ENCODE measurements at places on chromosomes 6 and 20.

DNA sequence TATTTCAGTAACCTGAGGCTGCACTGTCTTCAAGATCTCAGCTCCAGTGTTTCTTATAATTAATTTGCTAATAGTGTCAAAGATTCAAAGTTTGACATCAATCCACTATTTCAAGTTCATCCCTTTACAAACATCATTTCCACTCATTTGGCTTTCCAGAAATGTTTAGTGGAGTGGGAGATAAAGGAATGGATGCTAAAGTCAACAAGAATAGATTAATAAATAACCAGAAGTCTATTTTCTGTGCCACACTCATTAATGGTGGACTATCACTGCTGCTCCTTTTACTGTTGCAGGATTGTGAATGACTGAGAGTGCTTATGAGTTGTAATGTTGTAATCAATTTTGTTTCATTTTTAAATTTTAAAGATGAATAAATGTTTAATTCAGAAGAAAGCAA, 28.4 kb upstream of the EPM2A start:
- DNase-seq: no peak

GRCh38 chr6:81966968-81967367, 214.5 kb upstream of the TENT5A start:
- DNase-seq: no peak

- DNase-seq: no peak
Observed at GRCh38 chr6:21321076-21321475, 272.5 kb upstream of the SOX4 start.

GRCh38 chr20:17993546-17993945, 24.7 kb downstream of the MGME1 start:
- DNase-seq: no peak

GRCh38 chr20:58144096-58144495, 84.4 kb downstream of the ANKRD60 start:
- DNase-seq: no peak

DNA sequence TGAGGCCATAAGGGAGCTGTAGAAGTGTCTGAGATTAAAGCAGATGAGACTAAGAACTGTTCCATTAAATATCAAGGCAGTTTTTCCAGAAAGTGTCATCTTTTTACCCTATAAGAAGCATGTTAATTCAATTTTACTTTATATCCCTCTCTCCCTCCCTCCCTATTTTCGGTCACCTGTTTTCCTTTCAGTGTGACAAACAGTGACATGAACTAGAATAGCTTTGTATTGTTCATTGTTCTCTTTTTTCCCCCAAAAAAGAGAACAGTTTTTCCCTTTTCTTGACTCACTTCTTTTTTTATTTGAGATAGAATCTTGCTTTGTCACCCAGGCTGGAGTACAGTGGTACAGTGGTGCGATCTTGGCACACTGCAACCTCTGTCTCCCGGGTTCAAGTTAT, 269.3 kb downstream of the ZFAND3 start:
- DNase-seq: no peak

- DNase-seq: no peak
Observed at GRCh38 chr6:39307462-39307861, 6.8 kb downstream of the KCNK17 start.

GRCh38 chr20:62675877-62676260, 32.8 kb upstream of the NTSR1 start:
- DNase-seq: no peak

- DNase-seq: no peak
Observed at GRCh38 chr6:139142262-139142661, 7.4 kb downstream of the HECA start.

DNA sequence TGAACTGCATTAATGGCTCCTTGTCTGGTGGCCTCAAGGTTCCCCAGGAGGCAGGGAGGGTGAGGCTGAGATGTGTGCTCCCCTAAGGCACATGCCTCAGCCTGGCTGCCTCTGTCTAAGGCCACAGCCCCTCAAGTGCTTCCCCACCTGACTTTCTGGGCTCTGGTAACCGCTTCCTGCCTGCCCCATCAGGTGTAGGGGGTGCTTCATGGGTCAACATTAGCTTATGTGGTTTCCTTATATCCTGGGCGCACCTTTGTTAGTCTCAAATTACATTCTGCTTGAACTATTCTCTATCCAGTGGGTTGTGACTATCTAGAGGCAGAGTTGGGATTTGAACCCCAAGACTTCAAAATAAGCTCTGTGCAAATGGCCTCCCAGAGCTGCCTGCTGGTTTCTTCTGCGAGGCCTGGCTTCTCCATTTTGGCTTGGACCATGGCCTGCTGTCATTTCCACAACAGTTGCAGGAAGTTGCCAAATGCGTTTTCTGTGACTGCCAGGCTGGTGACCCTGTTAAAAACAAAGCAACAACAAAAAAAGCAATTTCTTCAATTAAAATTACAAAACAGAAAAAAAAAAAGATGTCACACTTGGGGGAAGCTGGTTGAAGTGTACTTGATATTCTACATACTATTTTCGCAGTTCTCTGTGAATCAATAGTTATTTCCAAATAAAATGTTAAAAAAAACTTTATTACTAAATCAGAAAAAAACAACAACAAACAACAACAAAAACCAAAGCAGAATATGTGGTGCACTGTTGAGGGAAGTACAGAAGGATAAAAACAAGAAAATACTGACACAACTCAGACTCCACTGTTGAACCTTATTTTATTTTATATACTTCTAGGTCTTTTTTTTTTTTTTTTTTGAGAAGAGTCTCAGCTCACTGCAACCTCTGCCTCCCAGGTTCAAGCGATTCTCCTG, 20.0 kb upstream of the ZNFX1 start:
- DNase-seq: no peak

- no peak for DNase-seq
Observed at GRCh38 chr6:55397986-55398385, 70.7 kb downstream of the GFRAL start.

DNA sequence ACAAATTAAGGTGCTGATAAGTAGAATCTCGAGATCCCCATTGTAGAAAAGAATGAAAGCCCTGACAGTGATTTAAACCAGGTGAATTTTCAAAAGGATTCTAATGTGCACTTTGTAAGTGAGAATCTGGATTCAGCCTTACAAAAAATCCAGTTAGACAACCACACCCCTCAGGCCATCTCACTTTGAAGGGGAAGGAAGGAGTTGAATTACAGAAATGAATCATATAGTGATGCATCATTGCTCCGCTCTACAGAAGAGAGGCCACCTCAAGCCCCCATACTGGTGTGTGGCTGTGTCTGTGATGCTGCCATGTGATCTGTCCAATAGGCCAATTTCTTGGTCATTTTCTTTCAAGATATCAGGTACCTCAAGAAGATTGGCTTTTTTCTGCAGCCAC, 85.5 kb upstream of the NT5E start:
- no peak for DNase-seq

DNA sequence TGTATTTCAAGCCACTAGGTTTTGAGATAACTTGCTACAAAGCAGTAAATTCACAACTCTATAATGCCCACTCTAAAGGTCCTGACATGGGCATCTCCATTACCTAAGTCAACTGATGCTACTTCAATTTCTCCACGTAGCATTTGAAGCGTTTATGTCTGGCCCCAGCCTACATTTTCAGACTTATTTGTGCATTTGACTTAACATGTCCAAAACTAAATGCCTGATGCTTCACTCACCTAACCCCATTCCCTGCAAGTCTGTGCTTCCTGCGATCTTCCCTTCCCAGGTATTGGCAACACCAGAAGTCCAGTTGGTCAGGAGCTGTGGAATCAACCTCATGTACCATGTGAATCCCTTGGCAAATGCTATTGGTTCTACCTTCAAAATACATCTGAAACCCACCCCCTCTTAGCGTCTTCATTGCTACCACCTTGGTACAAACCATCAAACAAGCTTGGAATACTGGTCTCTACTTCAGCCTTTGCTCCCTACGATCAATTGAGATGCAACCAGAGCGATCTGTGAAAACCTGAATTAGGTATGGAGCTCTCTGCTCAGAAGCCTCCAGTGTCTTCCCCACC, 12.8 kb upstream of the ZNFX1 start:
- no peak for DNase-seq

DNA sequence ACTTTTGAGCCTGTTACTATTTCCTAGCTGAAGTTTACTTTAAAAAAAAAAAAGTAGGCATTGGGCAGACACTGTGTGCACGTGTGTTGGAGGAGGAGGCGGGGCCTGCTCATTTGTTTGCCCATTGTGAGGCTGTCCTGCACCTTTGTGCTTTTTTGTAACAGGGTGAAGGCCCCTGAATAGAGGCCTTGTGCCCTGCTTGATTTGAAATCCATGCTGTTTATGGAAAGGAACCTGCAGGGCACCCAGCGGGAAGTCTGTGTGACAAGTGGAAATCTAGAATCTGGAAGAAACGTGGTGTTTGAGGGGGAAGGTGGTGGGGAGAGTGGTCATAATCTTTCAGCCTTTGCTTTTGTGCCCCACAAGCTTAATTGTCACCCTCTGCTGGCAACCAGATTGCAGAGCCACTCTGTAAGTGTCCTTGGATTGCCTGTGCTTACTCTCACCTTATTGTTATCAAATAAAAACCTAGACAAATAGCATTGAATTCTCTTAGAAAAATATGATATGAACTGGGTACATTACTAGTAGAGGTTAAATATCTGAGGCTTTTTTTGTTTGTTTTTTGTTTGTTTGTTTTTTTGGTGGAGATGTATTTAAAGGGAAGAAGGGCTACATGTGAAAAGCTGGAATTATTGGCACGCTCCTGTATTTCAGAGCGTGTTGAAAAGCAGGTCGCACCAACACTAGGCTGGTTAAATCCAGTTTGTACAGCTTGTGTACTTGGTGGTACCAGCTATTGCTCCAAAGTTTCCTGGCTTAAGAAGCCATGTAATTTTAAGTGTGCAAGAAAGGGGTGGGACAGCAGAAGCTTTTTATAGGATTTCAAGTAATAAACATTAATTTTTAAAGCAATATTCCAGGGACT, 156.3 kb downstream of the ARID1B start:
- no peak for DNase-seq

DNA sequence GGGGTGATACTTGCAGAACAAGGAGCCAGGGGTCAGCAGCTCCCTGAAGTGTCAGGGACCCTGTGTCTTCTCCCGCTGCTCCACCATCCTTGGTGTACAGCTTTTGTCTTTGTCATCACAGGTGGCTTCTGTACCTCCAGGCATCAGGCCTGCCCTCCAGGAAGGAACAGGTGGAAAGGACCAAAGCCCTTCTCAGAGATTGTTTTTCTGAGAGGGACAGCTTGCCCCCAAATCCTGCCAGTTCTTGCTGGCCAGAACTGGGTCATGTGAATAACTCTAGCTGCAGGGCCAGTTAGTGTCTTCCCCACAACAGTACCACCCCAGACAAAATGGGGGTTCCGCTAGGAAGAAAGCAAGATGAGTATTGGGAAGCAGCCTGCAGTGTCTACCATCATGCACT, 31.4 kb downstream of the SNPH start:
- no peak for DNase-seq

GRCh38 chr6:148846778-148847761, 100.2 kb downstream of the UST start:
- DNase-seq: no peak

DNA sequence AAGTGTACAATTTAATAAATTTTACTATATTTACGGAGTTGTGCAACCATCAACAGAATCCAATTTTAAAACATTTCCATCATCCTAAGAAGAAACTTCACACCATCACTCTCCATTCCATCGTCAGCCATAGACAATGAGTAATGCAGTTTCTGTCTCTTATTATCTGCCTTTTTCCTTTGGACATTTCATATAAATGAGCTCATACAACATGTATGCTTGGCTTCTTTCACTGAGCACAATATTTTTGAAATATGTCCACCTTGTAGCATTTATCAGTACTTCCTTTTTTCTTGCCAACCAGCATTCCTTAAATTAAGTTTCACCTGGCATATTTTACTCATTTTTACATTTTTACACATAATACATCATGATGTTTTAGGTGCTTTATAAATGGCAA, 22.7 kb upstream of the HIVEP1 start:
- DNase-seq: no peak

DNA sequence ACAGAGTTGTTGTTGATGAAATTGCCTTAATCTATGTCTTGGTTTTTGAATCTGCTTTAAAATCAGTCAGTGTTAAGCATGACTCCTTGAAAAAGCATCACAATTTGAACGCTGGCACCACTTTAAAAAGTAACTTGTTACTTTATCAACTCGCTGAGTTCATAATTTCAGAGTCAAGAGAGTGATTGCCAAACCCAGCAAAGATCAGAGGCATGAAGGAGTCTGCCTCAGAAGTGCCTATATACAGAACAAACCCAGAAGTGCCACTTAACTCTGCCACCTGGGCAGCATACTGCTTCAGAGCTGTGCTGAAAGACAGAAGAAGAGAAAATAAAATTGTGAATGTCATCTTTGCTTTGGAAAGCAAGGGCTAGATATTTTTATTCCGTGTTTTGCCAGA, 73.6 kb upstream of the HCRTR2 start:
- no peak for DNase-seq

DNA sequence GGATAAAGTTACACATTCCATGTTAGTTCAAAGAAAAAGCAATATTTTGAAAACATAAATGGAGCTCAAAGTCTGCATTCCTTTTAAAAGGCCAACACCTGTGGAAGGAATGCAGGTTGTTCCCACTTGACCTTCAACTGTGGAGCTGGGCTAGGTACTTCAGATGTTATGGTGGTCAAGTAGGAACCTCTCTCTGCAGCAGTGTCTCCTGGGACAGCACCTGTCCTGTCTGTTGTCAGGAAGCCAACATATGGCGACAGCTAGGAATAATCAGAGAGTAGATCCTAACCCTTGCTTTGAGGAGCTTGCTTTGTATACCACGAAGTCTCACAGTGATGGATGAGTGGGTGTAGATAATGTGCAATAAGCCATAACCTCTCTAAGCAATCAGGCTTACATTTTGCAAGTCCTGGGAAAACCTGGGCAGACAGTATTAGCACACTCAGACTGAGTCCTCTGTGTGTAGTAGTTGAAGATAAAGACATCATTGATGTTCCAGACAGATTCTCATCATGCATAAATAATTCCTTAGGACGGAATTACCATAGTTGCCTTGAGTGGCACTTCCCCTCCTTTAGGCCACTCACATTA, 347.5 kb downstream of the PRL start:
- peak; percentile 70 for DNase-seq

DNA sequence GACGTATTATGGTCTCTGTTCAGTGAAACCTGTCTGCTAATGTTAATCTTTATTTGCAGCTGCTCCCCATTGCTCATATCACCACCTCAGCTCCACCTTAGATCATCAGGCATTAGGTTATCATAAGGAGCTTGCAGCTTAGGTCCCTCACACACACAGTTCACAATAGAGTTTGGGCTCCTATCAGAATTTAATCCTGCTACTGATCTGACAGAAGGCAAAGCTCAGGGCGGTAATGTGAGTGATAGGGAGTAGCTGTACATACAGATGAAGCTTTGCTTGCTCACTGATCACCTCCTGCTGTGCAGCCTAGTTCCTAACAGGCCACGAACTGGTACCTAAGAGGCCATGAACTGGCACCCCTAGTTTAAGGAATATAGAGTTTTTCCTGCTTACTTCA, 989.7 kb downstream of the EYS start:
- no peak for DNase-seq
